ENCODE measurements at places on chromosomes 3 and 15.

DNA sequence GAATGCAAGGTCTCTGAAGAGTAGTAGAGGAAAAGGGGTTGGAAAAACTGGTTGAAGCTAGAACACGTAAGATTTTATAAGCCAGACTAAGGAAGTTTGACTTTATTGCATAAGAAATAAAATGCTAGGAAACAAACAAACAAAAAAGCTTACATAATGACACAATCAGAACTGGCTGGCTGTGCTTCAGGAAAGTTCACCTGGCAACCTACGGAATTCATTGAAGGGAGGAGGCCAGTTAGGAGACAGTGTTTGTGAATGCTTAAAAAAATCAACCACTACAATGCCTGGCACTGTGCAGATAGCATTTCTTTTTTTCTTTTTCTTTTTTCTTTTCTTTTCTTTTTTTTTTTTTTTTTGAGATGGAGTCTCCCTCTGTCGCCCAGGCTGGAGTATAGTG is 1.9 kb upstream of the ICE2 start:
- no peak for DNase-seq

GRCh38 chr3:14430053-14430452 is 27.6 kb downstream of the SLC6A6 start:
- DNase-seq, result no peak

DNA sequence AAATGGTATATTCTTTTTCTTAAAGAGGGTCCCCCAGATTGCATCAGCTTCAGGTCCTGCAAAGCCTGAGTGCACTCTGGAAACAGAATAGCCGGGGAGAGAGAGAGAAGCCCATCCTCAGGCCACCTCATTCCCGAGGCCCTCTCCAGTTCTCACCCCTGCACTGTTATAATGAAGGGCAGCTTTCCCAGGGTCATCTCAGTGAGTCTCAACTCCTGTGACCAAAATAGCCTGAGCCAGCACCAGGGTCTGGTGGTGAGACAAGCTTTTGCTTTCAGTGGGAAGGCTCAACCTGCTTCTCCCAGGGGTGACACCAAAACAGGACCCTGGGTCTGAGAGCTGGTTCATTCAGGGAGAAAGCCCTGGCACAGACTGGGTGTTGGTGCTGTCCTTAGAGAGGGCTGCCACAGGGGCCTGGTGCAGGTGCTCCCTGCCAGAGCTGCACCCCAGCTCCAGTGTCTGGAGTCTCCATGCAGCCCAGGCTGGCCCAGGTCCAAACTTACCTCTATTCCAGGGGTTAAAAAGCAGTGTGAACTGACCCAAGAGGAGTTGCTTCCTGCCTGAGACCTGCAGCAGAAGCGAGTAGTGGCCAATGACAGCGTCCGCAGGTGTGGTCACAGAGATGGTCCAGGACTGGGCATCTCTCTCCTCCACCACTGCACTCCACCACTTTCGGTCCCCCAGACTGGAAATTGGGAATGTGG is 6.1 kb downstream of the EPB42 start:
- DNase-seq, result no peak

DNA sequence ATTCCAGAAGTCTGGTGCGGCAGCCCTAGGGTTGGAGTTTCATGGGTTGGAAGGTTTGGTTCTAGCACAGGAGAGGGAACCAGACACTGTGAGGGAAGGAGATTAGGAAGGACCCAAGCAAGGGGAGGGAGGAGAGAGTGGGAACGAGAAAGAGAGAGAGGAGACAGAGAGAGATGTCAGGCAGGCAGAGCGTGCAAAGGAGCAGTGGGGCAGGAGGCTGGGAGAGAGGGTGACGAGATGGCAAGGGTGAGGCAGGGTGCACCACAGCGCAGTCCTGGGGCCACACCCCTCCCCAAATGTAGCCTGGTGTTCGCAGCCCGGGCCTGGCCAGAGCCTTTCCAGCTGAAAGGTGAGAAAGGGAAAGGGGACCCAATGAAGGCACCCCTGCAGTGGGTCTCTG is 162.9 kb upstream of the TLE3 start:
- no peak for DNase-seq

DNA sequence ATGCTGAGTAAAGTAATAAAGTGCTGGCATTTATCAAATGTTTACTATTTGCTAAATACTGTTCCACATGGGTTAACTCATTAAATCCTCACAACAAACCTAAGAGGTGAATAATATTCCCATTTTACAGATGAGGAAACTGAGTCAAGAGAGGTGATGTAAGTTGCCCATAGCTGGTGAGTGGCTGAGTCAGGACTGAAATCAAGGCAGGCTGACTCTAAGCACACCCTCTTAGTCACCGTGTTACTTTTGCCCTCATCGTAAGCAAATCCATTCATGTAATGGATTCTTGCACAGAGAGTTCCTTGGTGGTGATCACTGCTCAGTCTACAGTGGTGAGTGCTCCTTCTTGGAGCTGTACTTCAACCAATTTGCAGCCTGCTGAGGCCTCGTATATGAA is 28.9 kb upstream of the PTX3 start:
- DNase-seq, result no peak

GRCh38 chr3:43526956-43527355 is 94.9 kb downstream of the ANO10 start:
- DNase-seq, result no peak

- no peak for DNase-seq
Observed at GRCh38 chr3:63980830-63981498, 42.3 kb downstream of the PSMD6 start.

GRCh38 chr3:10964537-10965167 is 27.9 kb upstream of the SLC6A1 start:
- no peak for DNase-seq

- no peak for DNase-seq
Observed at GRCh38 chr3:104696470-104696869, 670.2 kb upstream of the ALCAM start.

- no peak for DNase-seq
Observed at GRCh38 chr15:78417754-78418630, 20.0 kb upstream of the IREB2 start.

GRCh38 chr15:74220475-74221248 is 15.5 kb upstream of the CCDC33 start:
- DNase-seq, result no peak

GRCh38 chr3:154161806-154162205 is 40.6 kb downstream of the ARHGEF26 start:
- no peak for DNase-seq

GRCh38 chr3:100209948-100210771 is 50.6 kb upstream of the TBC1D23 start:
- DNase-seq, result no peak

DNA sequence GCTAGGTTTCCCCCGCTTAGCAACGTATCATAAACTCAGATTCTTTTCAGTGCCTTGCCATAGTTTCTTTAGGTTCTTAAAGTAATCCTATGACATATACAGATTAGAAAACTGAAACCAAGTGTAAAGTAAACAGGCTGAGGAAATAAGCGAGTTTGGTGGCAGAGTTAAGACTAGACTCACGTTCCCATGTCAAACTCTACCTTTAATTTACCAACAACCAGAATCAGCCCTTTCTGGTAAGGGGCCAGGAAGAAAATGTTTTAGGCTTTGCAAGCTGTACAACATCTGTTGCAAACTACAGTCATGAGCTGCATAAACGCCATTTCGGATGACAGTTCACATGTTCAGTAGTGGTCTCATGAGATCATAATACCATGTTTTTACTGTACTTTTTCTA is 128.0 kb upstream of the PRICKLE2 start:
- DNase-seq, result no peak

GRCh38 chr3:173891272-173892100 is 493.9 kb downstream of the NLGN1 start:
- no peak for DNase-seq
